ENCODE measurements at places on chromosomes 7 and 10. TPM values are rescaled to one million over a fixed set of nuclear protein-coding genes. Genes with fewer than 3 reads are reported as not detected.

OIT3 gene
- total RNA-seq, result not detected

C7orf33 gene
- total RNA-seq, result not detected

CUX1 gene
- 20.3 TPM for total RNA-seq

CALHM3 gene
- 6.8 TPM for total RNA-seq

HOXA9 gene
- total RNA-seq, result not detected

GDF2 gene
- not detected for total RNA-seq

FKBP6 gene
- not detected for total RNA-seq

SPAM1 gene
- total RNA-seq, result not detected

ZNF485 gene
- total RNA-seq, result 5.2 TPM

SUN3 gene
- total RNA-seq, result not detected

PDK4 gene
- total RNA-seq, result 2.3 TPM

TMEM196 gene
- total RNA-seq, result not detected

LMBR1 gene
- total RNA-seq, result 54.8 TPM

JCAD gene
- 0.49 TPM for total RNA-seq

RHEB gene
- total RNA-seq, result 211 TPM

ZNF248 gene
- total RNA-seq, result 5.9 TPM

MRLN gene
- total RNA-seq, result not detected

COL13A1 gene
- total RNA-seq, result 17.1 TPM

RRP12 gene
- 13.4 TPM for total RNA-seq

EZH2 gene
- 28.5 TPM for total RNA-seq

DYNC1I1 gene
- total RNA-seq, result 2.5 TPM

DYDC2 gene
- not detected for total RNA-seq

EVX1 gene
- not detected for total RNA-seq

TSPAN33 gene
- 2.1 TPM for total RNA-seq

DKK1 gene
- 7.3 TPM for total RNA-seq

RPEL1 gene
- total RNA-seq, result 0.10 TPM

DIP2C gene
- 7.0 TPM for total RNA-seq

TFR2 gene
- 0.98 TPM for total RNA-seq

ITPRID1 gene
- total RNA-seq, result not detected

KIF20B gene
- 39.0 TPM for total RNA-seq

LRRN3 gene
- total RNA-seq, result 3.4 TPM

ABCB1 gene
- total RNA-seq, result under 0.01 TPM

ELAPOR2 gene
- total RNA-seq, result 0.12 TPM

INSIG1 gene
- 108 TPM for total RNA-seq

MRPS24 gene
- total RNA-seq, result 190 TPM

CACNB2 gene
- total RNA-seq, result not detected

NKX2-3 gene
- total RNA-seq, result 0.59 TPM

IGFBP1 gene
- not detected for total RNA-seq

ZNF783 gene
- 4.1 TPM for total RNA-seq

HOXA6 gene
- 7.2 TPM for total RNA-seq

LEP gene
- not detected for total RNA-seq

TRPV5 gene
- not detected for total RNA-seq

LRGUK gene
- total RNA-seq, result under 0.01 TPM

STEAP1B gene
- 89.9 TPM for total RNA-seq

STX1A gene
- total RNA-seq, result 36.4 TPM

FGL2 gene
- total RNA-seq, result 0.20 TPM

ZNF488 gene
- total RNA-seq, result 0.12 TPM

UBTD1 gene
- 16.8 TPM for total RNA-seq

PRF1 gene
- not detected for total RNA-seq

PAX4 gene
- total RNA-seq, result not detected

SLC29A4 gene
- total RNA-seq, result 1.4 TPM

TYW1 gene
- 11.9 TPM for total RNA-seq

SLC39A12 gene
- not detected for total RNA-seq

RBM20 gene
- total RNA-seq, result 0.36 TPM

HTR5A gene
- total RNA-seq, result not detected

NAT16 gene
- total RNA-seq, result not detected

PLAC9 gene
- total RNA-seq, result 1.2 TPM

TACC2 gene
- total RNA-seq, result 7.3 TPM

GIMAP1 gene
- total RNA-seq, result not detected

Data from RPMI7951 (cell line).